Sigmoid colon (tissue), 7 donors: ENCODE measurements at places on chromosomes 1 and 21. TPM values are rescaled to one million over a fixed set of nuclear protein-coding genes. Genes with fewer than 3 reads are reported as not detected.
A peak's percentile ranks its signal among the peaks of the same experiment; 100 is the strongest.

The AXDND1 gene
- 0.36 TPM for total RNA-seq

The CA6 gene
- not detected for total RNA-seq

GRCh38 chr1:8349961-8350360, 32.0 kb downstream of the SLC45A1 start:
- peak; percentile 89 for DNase-seq

DNA sequence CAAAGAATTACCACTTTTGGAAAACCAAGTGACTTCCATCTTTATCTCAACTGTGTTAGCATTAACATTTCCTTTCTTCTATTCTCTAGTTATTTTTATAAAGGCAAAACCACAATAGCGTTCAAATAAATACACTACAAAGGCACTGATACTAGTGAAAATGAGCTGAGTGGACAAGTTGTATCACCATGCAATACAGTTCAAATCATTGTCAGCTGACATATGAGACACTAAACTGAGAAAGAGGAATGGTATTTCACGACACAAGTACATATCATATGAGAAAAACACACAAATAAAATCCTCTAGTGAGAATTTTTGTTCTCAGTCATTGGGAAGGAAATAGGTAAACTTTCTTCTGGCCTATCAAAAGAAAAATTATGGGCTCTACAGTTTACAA, 26.2 kb downstream of the ENAH start:
- DNase-seq: no peak

DNA sequence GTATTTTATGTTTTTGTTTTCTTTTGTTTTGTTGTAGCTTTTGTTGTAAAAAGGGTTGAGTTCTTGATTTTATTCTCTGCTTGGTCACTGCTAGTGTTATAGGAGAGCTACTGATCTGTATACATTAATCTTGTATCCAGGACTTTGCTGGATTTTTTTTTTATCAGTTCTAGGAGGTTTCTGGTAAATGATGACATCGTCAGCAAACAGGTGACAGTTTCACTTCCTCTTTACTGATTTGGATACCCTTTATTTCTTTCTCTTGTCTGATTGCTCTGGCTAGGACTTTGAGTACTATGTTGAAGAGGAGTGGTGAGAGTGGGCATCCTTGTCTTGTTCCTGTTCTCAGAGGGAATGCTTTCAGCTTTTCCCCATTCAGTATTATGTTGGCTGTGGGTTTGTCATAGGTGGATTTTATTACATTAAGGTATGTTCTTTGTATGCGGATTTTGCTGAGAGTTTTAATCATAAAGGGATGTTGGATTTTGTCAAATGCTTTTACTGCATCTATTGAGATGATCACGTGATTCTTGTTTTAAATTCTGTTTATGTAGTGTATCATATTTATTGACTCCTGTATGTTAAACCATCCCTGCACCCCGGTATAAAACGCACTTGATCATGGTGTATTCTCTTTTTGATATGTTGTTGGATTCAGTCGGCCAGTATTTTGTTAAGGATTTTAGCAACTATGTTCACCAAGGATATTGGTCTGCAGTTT, 905.7 kb downstream of the LTN1 start:
- no peak for DNase-seq

DNA sequence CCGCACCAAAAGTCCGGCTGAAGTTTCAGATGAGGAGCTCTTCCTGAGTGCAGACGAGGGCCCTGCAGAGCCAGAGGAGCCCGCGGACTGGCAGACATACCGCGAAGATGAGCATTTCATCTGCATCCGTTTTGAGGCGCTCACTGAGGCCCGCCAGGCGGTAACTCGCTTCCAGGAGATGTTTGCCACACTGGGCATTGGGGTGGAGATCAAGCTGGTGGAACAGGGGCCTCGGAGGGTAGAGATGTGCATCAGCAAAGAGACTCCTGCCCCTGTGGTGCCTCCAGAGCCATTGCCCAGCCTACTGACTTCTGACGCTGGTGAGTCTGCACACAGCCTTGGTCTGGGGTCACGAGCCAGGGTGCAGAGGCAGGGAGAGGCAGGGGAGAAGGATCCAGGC, 84.7 kb downstream of the TRIM11 start:
- no peak for DNase-seq

The GON4L gene
- 34.1 TPM for total RNA-seq

The FOXO6 gene
- total RNA-seq: 1.4 TPM

DNA sequence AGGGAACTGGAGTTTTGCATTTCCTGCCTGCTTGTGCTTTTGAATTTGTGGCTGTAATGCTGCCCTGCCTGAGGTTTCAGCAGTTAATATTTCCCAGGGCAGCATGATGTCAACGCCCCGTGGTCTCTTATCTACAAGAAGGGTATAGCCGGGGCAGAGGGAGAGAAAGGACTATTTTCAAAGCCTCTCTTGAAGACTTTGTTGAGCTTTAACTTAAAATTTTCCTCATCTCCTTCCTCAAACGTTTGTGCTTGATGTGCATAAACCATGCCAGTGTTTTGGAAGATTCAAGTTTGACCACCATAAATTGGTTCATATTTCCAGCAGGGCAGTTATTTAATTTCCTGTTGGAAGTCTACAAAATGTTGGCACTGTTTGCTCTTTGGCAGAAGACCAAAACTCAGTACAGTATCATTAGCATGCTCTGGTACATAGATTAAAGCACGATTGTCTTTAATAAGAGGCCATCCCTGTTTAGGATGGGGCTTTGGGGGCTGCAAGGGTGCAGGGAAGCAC, 43.4 kb downstream of the ROR1 start:
- DNase-seq: no peak

The TFF2 gene
- not detected for total RNA-seq

The ADAM30 gene
- not detected for total RNA-seq

- no peak for DNase-seq
These were observed 49.7 kb upstream of the SLC2A1 start for GRCh38 chr1:43008115-43009060.
